ENCODE measurements at places on chromosomes 1 and 21.

GRCh38 chr1:100750005-100750885 is 30.7 kb downstream of the VCAM1 start:
- no peak for DNase-seq

DNA sequence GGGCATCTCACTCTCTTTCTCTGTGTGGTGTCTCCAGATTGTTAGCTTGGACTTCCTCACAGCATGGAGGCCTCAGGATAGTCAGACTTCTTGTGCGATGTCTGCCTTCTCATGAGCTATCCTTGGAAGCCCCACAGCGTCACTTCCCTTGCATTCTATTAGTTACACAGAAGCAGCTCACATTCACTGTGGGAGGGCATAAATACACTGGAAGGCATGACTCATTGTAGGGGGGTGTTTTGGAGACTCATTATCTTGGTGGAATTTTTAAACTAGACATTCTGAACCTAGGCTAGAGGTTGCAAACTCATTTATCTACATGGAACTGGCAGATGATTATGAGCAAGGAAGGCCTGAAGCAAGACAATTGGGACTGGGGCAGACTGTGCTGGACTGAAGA is 21.4 kb upstream of the FASLG start:
- no peak for DNase-seq

DNA sequence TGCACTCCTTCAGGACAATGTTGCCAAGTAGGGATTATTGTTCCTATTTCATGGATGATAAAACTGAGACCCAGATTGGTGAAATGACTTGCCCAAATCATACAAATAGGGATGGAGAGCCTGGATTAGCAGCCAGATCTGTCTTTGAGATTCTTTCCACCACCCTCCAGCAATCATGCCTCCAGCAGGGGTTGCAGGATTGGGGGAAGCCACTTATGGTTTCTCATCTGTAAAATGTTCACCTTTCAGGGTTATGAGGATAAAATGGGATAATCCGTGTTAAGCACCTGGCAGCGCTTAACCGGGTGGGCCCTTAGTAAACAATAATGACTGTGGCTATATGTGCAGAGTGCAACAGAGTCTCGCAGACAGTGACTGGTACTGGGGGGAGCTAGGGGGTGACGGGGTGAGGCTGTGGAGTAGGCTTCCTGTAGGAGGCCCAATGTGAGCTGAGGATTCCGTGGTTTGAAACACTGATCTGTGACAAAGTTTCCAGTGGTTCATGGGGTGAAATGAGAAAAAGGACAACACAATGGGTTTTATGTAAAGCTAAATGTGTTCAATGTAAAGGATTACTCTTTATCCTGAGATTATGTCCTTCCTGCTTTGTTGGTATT is 33.7 kb upstream of the FOXO6 start:
- DNase-seq = no peak

- no peak for DNase-seq
Measured at GRCh38 chr1:117828201-117828600, 101.2 kb downstream of the GDAP2 start.

GRCh38 chr1:220113136-220113695 is 19.3 kb downstream of the IARS2 start:
- no peak for DNase-seq

- no peak for DNase-seq
Measured at GRCh38 chr1:156806512-156807440, 9.9 kb downstream of the SH2D2A start.

DNA sequence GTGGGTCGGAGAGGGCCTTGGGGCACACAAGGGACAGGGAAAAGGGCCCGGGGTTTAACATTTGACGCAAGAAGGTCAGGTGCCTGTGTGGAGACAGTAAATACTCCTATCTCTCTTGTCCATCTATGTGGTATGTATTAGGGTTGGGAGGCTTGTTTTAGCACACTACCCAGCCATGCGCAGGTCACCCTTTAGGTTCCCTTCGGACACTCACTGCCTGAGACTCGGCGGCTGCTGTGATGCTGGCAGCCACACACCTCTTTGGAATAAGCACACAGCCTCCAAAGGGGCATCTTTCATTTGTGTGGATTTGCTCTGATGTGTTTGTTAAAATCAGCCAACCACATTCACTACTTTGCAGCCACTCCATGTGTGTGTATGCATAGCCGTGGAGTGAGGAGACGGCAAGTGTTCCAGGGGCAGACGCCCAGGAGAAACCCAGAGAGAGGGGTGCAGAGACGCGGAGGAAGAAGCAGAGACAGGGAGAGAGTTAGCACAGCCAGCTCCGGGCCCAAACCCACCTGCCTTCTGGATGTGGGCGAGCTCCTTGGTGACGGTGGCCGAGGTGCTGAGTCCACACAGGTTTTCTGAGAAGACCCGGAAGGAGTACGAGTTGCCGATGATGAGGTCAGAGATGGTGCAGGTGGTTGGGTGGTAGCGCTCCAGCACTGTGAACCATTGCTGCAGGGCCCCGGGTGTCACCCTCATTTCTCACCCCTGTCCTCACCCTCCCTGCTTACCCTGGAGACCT is 5.7 kb downstream of the MYBPH start:
- DNase-seq = no peak

- DNase-seq = no peak
Measured at GRCh38 chr1:41530411-41530810, 45.9 kb upstream of the EDN2 start.

DNA sequence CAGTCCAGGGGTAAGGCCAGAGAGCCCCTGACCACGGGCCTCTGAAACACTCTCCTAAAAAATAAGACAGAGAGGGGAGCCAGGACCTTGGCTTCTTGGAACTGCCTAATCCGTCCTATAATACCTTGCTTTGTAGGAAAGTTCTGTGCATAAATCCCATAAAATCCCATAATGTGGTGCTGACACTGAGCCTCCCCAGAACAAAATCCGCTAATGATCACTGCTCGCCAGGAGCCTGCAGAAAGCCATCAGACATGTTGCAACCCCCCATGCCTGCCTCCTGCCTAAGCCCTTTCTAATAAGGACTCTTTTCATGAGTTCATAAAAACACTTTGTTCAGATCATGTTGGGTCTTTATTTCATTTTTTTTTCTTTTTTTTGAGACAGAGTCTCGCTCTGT is 9.3 kb upstream of the DHRS3 start:
- DNase-seq = no peak

- no peak for DNase-seq
Measured at GRCh38 chr1:59653968-59654367, 160.8 kb upstream of the HOOK1 start.

GRCh38 chr1:147618077-147618569 is 52.2 kb downstream of the ACP6 start:
- no peak for DNase-seq

DNA sequence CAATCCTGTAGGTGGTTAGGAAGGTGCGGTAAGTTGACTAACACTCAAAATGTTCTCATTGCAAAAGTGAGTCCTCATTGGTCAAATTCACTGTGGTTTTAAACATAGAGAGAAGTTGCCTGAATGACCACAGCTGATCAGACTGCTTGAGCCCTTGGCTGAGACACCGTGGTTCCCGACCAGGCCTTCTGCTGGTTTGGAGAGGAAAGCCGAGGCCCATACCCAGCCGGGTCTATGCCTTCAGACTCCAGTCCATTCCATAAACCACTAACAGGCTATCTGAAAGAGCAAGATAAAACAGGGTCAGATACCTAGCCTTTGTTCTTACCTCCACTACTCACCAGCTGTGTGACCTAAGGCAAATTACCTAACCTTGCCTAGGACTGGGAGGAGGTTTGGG is 133.9 kb downstream of the LMX1A start:
- no peak for DNase-seq

- peak; percentile 33 for DNase-seq
Measured at GRCh38 chr21:42081931-42082381, 10.8 kb downstream of the UMODL1 start.

- DNase-seq = no peak
Measured at GRCh38 chr1:5526385-5526750, 465.9 kb downstream of the NPHP4 start.

- DNase-seq = no peak
Measured at GRCh38 chr1:230375147-230375546, 51.0 kb downstream of the PGBD5 start.

GRCh38 chr1:226482975-226483700 is 65.4 kb upstream of the STUM start:
- DNase-seq = no peak

DNA sequence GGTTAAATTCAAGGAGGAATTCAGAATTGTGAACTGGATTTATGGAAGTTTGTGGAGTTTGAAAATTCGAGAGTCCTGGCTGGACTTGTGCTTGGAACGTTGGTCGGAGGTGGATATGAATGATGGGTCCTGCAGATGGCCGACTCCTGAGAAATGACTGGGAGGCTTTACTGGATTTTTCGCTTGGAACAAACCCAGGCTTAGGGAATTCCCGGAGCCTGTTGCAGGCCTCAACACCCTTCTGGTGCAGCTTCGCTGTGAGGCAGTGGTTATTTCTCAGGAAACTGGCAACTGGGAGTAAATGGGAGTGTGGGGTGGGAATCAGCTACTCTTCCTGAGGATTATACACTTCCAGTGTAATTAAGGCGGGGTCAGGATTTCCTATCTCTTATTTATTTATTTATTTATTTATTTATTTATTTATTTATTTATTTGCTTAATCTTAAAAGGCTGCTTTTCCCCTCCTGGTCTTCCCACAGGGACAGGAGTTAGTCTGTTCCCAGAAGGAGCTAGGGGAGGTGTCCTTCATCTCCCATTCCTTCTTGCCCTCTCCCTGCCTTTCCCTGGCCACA is 21.1 kb downstream of the MAPKAPK2 start:
- DNase-seq = no peak

DNA sequence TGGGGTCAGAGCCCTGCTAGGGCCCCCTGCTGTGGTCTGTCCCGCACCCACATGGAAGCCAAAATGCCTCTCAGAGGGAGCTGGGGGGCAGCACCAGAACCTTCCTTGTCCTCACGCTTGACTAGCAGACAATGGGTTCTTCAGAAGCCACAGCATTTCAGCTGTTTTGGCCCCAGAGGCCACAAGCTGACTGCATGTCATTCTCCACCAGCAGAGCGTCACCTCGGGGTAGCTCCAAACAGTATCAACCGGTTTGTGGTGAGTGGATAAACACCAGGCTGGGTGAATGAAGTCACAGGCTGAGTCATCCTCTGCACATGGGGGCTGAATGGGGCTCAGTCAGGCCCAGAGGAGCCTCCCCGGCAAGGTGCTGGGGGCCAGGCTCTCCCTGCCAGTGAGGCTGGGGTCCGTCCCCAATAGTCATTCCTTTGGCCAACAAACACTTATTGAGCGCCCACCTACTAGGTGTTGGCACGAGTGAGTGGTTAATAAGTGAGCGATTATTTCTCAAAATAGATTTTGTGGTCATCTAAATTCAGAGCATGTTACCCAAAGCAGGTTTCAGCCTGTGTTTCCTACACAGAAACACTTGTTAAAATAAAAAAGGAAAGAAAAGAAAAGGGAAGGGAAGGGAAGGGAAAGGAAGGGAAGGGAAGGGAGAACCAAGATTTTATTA is 9.1 kb downstream of the OLIG1 start:
- peak; percentile 98 for DNase-seq

GRCh38 chr1:215710036-215710898 is 143.2 kb downstream of the KCTD3 start:
- peak; percentile 18 for DNase-seq

DNA sequence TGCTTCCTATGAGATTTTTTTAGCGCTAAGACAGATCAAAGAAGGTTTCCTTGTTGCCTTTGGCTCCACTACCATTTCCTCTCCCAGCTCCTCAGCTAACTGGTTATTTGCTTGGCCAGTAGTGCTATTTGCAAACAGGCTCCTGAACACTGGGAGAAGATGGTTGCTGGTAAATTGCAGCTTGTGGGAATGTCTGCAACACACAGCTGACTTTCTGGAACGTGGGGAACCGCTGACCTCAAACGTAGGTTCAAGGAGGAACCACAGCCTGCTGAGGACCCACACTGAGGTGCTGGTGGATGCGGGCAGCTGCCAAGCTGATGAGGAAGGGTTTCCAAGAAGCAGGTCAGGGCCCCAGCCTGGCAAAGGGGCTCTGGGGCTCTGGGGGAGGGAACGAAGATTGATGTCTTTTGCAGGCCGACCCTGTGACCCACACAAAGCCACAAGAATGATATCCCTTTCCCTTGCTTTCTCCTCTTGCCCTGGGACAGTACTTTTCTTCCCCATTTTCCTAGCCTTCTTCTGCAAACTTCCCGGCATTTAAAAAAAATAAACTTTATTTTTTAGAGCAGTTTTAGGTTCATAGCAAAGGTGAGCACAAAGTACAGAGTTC is 24.8 kb downstream of the GNG4 start:
- DNase-seq = no peak

DNA sequence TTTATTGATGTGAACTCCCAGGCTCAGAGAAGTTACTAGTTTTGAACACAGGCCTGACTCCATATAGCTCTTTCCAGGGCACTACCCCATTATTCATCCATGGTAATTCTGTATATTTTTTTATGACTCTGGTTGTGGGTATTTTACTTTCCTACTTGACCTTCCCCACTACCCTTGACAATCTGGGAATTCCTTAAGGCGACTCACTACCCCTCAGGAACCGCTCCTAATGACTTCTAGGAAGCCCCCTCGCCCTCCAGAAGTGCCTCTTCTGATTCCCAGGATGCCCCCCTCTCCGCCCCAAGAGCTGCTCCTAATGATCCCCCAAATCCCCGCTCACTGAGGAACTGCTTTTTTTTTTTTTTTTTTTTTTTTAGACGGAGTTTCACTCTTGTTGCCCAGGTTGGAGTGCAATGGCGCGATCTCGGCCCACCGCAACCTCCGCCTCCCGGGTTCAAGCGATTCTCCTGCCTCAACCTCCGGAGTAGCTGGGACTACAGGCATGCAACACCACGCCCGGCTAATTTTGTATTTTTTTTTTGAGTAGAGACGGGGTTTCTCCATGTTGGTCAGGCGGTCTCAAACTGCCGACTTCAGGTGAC is 972 bp upstream of the KDM4A start:
- DNase-seq = no peak

DNA sequence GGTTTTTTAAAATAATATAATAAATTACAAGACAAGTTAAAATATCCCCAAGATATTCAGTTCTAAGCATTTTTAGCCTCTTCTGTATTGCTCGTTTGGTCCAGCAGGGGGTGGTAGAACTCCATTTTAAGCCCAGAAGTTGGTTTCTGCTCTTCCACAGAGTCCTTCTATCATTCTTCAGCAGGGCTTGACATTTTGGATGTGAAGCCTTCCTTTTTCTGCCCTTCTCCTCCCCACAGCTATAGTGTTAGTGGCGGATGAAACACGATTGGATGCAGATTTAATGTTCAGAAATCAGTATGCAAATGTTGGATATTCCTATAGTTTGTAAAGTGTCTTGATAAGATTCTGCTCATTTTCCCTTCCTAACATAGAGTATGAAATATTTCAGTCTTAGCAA is 1.4 kb downstream of the NCAM2 start:
- DNase-seq = peak; percentile 84
